ENCODE measurements at places on chromosomes 11 and 22.

- DNase-seq = no peak
These were observed 90.6 kb downstream of the TSPAN18 start for GRCh38 chr11:44817207-44817949.

- no peak for DNase-seq
These were observed 13.0 kb upstream of the UBASH3B start for GRCh38 chr11:122642472-122642922.

DNA sequence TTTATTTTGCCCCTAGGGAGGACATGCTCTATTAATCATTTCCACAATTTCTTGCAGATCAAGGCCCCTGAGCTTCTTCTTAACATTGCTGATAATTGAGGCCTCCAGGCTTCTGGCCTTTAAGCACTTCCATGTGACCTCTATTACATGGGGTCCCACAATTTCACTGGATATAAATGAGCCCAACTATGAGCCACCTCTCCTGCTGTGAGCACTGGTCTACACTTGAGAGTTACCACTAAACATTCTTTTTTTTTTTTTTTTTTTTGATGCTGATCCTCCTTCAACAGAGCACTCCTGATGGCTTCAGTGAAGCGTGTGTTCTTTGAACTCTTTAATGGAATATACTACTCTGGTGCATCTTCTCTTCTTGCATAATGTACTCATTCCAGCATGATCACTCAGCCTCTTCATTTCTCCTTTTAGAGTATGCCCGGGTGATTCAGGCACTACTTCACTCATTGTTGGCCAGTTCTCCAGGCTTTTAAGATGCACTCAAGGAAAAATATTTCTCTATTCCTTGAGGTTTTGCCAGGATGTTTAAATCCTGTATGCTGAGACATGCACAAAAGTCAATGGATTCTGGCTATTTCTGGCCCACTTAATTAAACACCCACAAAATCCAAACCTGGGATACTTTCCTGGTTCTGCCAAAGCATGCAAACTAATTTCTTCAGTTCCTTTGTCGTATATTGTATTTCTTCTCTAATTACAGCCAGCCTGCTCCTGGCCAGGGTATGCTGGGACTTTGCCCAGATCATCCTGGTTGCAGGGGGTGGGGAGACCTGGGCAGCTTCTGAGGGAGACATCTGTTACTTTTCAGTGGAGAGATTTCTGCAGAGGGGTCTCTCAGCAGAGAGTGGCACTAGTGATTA is 257.8 kb upstream of the LUZP2 start:
- no peak for DNase-seq

- DNase-seq = no peak
These were observed 7.0 kb downstream of the PRDX5 start for GRCh38 chr11:64324692-64325469.

GRCh38 chr11:91222830-91223229 is 1000.0 kb upstream of the CHORDC1 start:
- DNase-seq = no peak
